ENCODE measurements at places on chromosomes 3 and 15.

- no peak for DNase-seq
Measured at GRCh38 chr3:60591267-60591666, 660.0 kb downstream of the FHIT start.

- DNase-seq, result no peak
Measured at GRCh38 chr15:46442184-46442583, 807.4 kb downstream of the SQOR start.

DNA sequence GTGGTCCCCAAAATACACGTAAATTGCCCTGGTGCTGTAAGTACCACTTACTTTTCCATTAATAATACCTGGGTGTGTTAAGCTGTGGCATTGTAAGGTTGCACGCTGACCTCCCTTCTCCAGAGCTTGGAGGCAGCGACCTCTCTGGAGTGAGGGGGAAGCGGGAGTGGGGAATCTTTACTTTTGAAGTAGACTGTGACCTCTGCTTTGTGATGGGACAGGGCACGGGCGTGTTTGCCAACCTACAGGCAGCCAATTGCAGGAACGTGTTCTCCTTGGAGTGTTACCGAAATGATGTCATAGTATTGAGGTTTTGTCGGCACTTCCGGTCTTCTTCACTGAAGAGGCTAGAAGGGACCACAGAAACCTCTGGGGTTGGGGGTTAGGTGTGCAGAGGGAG is 227.3 kb upstream of the C2CD4B start:
- no peak for DNase-seq

- DNase-seq, result no peak
Measured at GRCh38 chr3:132404276-132404675, 13.0 kb upstream of the DNAJC13 start.

DNA sequence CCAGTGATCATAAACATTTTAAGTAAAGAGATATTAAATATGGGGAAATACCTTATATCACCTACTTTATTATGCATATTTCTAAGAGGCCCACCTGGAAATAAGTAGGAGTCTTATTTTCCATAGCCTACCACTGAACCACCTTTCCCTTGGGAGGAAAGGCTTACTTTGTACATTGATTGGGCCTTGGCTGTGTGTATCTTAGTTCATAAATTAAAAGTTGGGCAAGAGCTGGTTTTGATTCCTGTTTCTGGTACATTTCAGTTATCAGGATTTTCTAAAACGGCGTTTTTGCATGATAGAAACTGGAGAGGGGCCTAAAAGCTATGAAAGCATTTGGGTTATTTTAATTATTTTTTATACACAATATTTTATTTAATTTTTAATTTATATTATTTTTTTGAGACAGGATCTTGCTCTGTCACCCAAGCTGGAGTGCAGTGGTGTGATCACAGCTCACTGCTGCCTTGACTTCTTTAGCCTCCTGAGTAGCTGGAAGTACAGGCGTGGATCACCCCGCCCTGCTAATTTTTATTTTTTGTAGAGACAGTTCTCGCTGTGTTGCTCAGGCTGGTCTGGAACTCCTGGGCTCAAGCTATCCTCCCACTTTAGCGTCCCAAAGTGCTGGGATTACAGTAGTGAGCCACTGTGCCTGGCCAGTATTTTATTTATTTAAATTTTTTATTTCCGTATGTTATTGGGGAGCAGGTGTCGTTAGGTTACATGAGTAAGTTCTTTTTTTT is 2.6 kb downstream of the GMPS start:
- DNase-seq, result no peak

DNA sequence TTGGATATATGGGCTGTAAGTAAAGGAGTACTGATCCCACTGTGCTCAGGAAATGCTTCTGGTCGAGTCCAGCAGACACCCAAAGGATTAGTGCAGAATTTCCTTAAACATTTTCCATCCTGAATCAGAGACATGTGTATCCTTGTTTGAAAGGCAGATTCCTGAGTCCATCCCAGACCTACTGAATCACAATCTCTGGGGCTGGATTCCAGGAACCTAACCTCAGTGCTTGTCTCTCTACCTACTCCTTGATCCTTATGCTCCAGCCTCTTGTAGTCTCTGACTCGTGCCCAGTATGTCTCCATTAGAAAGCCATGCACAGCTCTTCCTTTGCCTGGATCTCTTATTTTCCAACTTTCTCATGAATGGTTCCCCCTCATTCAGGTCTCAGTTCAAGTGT is 585.8 kb downstream of the NLGN1 start:
- DNase-seq, result no peak

GRCh38 chr15:61871926-61872522 is 188.2 kb downstream of the VPS13C start:
- DNase-seq, result no peak

DNA sequence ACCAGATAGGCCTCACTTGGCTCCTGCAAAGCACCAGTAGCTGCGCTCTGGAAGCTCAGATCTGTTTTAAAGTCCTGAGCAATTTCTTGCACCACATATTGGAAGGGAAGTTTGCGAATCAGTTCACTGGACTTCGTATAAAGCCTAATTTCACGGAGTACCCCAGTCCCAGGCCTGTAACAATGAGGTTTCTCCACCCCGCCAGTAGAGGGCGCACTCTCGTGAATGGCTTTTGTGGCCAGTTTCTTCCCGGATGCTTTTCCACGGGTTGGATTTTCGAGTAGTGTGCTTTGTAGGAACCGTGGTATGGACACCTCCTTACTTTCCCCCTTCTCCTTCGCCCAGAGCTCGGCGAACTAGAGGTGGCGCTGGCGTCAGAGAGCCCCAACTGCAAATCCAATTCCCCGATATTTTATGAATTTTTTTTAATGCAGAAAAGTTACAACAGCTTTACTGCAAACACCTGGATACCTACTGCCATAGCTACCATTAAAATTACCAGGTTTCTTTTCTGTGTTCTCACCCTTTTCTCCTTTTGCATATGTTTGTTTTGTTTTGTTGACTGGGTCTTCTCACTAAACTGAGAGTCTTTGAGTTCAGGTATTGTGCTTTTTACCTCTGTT is 13.3 kb downstream of the RARB start:
- DNase-seq, result no peak

DNA sequence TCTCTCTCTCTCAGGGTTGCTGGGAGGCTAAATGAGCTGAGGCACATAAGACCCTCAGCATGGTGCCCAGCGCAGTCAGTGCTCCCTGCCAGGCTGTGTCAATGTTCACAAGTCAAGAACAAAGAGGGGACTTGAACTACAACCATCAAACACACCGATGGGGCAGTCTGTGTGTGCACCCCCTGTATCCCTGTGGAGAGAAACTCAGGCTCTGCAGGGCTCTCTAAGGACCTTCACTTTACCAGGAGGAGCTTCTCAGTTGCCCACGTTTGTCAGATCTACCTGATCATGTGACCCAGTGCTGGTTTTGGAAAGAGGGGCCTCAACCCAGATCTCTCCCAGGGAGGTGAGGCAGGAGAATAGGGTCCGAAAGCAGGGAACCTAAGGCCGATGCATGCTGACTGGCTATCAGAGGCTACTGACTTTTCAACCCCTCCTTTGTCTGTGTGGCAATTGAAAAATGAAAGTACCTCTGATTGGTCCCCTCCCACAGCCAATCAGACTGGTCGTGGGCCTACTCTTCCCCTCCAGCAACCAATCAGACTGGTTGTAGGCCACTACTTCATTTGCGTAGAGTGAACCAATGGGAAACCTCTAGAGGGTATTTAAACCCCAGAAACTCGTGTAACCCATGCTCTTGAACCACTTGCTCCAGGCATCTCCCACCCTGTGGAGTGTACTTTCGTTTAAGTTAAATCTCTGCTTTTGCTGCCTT is 34.0 kb downstream of the RHCG start:
- no peak for DNase-seq

DNA sequence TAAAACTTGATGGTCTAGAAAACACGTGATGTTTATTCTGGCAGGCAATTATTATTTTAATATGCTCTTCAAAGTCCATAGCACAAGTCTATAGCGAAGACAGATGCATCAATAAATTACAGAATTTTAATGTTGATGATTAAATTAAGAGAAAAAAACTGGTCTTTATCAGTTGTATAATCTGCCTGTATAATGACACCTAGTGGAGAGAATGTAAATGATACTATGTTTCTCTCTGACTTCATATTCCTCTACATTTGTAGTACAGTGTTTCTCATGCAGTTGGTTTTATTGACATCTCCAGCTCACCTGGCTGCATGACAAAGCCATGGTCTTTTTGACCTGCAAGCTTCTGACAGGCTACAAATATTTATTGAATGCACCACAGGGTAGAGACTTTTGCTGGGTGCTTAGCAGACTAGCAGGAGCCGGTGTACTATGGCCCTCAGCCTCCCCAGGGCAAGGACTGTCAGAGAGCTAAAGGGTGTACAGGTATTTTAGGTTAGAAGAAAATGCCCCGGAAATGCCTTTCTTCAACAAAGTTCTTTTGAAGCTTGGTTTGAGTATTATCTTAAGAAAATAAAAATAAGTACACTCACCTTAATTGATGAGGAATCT is 289.9 kb downstream of the GAP43 start:
- no peak for DNase-seq

DNA sequence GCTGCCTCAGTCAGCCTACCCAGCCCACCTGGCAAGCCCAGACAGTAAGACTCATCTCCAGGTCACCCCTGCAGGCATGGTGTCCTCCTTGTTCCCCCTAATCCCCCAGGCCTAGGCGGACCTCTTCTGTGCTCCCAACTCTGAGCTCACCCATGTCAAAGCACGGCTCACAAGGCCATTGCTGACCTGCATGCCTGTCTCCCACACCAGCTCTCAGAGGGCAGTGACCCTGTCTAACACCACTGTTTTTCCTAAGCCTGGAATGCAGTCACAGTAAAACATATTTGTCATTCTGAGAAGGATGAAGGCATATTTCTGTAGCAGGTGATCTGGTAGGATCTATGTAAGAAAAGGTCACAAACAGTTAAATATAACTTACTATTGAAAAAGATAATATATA is 110.3 kb upstream of the HACD2 start:
- DNase-seq, result no peak

- no peak for DNase-seq
Measured at GRCh38 chr3:112302150-112302830, 8.3 kb upstream of the SLC9C1 start.

- DNase-seq, result no peak
Measured at GRCh38 chr3:8482960-8483665, 18.5 kb upstream of the LMCD1 start.

- no peak for DNase-seq
Measured at GRCh38 chr3:170441412-170441811, 22.7 kb downstream of the CLDN11 start.

GRCh38 chr3:143831208-143831607 is 17.1 kb downstream of the SLC9A9 start:
- DNase-seq, result no peak

DNA sequence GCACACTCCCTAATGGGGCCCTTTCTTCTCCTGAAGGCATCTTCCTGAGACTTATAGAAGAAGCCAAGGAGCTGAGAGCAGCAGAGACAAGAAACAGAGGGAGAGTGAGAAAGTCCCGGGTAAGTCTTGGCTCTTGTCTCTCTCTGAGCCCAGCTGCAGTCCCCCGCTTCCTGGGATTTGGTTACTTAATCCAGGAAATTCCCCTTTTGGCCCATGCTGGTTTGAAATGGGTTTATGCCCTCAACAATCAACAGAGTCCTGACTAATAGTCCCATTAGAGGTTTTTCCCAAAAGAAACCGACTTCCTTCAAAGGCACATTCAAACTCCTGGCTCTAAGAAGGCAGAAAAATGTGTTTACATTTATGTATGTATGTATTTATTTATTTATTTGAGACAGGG is 22.0 kb downstream of the TMEM158 start:
- DNase-seq, result no peak

- no peak for DNase-seq
Measured at GRCh38 chr3:141929341-141929995, 53.0 kb downstream of the ATP1B3 start.

DNA sequence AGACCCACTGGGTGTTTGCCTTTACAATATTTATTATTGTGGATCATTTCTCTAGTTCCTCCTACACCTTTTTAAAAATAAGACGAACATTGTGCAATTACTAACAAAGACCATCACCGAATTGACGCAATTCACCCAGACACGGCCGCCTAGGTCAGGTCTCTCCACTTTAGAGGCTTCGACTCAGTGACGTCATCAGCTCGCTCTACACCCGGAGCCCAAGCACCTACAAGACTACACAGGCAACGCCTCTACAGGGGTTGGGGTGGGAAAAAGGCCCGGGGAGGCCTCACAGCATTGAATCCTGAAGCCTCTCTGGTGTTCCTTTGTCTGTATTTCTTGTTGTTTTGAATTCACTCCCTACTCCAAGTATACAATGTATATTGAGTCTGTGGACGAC is 16.6 kb downstream of the ZIC4 start:
- DNase-seq, result no peak

- no peak for DNase-seq
Measured at GRCh38 chr3:45580112-45580765, 14.3 kb upstream of the LIMD1 start.

DNA sequence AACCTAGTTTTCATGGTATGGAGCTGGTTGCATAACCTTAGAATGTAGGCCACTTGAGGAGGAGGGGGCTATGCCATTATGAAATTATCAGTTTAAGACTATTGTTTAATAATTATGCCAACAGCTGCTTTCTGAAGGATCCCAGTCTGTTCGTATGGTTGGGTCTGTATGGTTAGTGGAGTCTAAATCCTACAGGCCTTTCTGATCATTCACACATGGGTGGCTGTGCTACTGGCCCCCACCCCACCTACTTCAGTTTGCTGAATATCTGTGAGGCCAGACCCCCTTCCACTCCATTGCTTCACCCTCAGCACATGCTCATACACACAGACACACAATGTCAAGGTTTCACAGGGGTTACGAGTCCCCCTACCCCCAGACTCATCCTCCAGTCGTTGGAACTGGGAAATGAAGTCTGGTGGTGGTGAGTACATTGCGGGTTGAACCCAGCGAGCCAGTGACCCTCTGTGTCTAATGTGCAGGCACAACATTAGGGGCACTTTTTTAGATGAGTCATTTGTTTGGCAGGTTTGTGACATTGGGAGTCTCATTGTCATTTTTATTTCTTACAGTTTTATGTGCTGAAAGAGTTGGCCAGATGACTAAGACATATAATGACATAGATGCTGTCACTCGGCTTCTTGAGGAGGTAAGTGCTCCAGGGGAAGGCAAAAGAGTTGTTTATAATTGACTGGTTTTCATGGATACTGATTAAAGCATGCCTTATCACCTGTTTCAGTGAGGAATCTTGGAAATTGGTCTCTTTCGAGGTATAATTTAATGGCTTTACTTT is 85.3 kb downstream of the TRAK1 start:
- no peak for DNase-seq

GRCh38 chr3:141083226-141083625 is 32.1 kb downstream of the SPSB4 start:
- no peak for DNase-seq

DNA sequence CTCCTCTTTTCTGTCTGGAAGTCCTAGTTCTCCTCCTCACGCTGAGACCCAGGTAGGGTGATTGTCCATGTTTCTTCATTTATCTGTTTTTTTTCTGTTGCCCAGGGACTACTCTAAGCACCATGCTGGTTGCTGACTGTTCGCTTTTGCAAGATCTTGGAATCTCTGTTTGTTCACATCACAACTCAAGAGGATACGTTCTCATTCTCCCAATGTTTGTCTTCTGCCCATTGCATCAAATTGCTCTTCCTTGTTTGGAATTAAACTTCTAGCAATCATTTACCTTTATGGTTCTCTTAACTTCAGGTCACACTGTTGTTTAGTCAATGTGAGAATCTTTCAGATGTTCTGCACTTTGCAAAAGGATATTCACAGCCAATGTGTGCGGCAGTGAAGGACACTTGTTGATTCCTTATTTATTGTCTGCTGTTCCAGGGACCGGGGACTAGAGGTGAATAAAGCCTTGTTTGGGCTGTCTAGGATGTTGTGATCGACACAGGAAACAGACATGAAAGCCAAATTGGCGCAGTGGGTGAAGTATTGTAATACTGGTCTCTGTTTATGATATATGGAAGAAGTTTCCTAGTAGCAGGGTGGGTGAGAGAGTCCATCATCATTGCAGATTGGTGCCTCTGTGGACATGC is 24.5 kb downstream of the LPP start:
- DNase-seq, result no peak

Measured in activated T-helper 1 cell treated with anti-CD3 and anti-CD28 coated beads, Interleukin-2, amount 50 U/mL, for 16 hours (primary cell).